Activated T-cell treated with anti-CD3 and anti-CD28 coated beads for 1 hour (primary cell): ENCODE measurements at places on chromosomes 2 and 18.

- DNase-seq: no peak
Observed at GRCh38 chr2:201852462-201852861, 46.1 kb downstream of the CDK15 start.

GRCh38 chr18:63262369-63263335 lies 56.9 kb downstream of the BCL2 start:
- DNase-seq: no peak

- no peak for DNase-seq
Observed at GRCh38 chr2:241007880-241008710, 9.7 kb downstream of the SNED1 start.

- no peak for DNase-seq
Observed at GRCh38 chr2:132740081-132740720, 70.2 kb upstream of the LYPD1 start.

DNA sequence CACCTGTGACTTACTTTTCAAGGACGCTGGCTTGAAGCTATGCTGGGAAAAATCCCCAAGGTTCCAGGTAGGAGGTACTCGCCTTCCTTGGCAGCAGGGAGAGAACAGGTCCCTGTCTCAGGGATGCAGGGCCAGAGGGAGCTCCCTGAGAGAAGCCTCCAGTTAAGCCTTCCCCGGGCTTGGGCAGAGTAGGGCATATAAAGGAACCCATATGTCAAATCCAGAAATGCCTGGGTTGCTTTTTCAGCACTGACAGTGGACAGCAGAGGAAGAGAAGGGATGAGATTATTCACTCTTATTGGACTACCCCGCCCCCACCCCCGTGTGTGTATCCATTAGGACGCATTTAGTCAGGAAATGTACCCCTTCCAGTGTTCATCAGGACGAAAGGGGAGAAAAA lies 89.3 kb upstream of the TEX51 start:
- DNase-seq: no peak

DNA sequence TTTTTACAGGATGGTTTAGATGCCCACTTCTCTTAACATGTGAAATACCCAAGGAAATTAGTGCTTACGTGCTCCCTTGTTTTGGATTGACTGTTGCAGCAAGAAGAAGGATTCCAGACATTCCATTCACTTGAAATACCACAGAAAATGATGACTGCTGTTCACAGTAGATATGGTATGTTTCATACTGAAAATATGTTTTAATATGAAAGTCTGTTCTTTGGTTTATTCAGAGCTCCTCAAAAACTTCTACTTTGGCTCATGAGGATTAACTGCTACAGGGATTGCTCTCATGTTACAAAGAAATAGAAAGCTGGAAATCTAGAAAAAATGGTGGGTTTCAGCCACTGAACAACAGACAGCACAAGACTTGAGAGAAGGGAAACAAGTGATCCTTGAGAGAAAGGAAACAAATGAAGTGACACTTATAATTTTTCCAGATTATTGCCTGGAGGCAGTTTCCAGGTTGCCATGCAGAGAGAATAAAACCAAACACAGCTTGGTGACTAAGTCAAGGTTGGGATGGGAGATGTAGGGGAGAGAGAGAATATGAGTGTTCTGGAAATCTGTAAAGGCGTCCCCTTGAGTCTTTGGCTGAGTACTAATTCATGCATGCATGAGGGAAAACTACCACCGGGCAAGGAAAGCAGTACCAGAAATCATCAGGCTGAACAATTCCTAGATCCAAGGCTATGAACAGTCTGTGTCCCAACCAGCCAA lies 348.1 kb downstream of the CLIP4 start:
- no peak for DNase-seq

DNA sequence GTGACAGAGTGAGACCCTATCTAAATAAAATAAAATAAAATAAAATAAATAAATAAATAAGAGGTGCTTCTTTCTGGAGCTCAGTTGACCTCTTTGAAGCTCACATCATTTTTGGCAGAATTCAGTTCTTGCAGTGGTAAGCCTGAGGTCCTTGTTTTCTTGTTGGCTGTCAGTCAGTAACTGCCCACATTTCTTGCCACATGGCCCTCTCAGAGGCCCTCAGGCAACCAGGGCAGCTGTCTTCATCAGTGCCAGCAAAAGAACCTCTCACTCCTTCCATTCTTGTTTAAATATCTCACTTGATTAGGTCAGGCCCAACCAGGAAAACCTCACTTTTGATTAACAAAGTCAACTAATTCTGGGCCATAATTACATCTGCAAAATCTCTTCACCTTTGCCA lies 53.2 kb downstream of the RAPGEF4 start:
- DNase-seq: no peak

DNA sequence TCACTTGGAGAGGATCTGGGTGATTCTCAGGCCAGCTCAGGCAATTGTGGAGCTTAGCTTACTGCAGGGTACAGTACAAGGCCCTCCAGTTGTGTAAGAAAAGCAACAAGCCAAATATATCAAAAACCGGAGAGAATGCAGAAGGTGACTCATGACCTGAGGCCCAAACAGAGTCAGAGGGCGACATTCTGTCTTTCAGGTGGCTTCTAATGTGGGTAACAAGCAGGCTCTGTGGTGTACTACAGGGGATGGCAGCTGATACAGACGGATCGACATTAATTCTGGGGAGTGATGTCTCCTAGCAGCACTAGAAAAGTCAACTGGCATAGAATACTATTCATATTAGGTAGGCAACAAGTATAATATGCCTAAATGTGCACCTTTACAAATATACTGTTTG lies 219.5 kb upstream of the SOX11 start:
- DNase-seq: no peak

DNA sequence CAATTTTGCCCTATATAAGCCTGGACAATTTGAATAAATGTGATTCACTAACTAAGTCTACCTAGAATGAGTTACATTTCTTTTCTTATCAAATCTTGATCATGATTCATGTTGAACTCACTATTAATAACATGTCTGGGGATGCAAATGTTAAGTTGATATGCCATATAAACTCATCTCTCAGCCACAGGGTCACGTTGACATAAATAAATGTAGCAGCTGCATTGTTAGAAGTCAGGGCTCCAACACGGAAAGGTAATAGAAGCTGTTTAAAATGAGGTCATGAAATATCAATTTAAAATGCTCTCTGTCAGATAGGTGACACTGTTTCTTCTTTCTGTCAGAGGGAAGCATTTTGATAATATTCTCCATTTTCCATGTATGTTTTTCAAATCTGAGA lies 521.9 kb downstream of the CCDC85A start:
- DNase-seq: no peak

- peak; percentile 2 for DNase-seq
Observed at GRCh38 chr18:3525870-3526420, 76.0 kb downstream of the TGIF1 start.

DNA sequence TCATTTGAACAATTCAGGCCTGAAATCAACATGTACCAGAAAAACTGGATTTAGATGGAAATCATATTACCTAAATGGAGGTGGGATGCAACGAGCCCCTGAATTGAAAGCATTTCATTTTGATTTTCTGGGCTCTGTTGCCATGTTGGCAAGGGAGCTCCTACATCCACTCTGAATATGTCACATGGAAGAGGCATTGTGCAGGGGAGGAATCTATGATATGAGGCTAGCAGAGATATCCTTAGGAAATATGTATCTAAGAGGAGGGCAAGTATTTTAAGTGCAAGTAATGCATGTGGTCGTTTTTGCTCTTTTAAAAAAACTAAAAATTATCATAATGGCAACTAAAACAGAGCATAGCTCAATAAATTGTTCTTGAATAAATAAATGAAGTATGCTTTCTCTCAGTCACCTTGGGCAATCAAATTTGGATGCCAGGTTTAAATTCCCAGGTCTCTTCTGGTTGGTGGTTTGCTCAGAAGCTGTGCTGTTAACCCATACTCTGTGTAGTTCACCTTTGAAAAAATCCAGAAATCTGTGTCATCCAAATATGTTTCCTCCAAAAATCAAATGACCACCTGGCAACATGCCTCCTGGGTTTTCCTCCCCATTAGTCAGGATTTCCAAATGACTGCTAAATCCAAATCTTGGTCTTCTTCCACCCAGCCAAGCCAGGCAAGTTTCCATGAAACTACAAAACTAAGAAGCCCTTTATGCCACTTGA lies 6.5 kb upstream of the LGALSL start:
- no peak for DNase-seq

GRCh38 chr2:227036527-227036926 lies 127.5 kb downstream of the COL4A4 start:
- DNase-seq: no peak

DNA sequence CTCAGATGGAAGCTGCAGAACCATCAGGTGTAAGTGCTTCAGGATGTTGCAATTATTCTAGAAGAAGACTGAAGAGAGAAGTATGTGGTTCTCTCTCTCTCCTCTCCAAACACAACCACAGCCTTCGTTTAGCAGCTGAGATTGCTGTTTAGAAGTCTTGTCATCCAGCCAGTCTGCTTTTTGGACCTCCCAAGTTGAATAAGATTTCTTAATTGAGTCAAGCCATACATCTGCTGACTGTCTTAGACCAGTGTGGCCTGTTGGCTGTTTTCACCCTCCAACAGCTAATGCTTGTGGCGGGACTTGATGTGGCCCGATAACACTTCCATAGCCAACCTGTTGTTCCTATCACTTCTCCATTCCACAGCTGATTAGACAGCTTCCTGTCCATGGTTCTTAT lies 91.3 kb upstream of the TMEM17 start:
- DNase-seq: no peak

DNA sequence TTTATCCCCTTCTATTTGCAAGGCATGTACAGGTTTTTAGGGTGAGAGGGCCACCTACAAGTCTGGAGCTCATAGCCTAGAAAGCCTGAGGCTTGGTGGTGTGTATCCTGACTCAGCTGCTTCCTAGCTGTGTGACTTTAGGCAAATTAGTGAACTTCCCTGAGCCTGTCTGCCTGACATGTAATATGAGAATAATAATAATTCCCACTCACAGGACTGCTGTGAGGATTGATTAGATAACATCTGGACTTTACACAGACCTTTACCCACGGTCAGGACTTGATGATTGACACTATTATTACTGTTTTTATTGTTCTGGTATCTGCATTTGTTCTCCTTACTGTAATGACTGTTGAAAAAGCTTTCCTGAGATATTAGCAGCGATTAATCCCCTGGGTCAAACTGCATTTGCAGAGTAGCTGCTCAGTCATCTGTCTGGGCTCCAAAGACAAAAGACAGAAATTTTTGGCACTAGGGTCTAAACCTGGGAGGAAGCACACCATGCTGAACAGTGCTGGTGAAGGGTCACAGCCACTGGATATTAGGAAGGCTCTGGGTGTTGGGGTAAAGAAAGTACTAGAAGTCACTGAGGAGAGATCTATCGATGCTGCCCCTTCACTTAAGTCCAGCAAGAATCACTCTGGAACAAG lies 276.5 kb upstream of the FN1 start:
- no peak for DNase-seq

DNA sequence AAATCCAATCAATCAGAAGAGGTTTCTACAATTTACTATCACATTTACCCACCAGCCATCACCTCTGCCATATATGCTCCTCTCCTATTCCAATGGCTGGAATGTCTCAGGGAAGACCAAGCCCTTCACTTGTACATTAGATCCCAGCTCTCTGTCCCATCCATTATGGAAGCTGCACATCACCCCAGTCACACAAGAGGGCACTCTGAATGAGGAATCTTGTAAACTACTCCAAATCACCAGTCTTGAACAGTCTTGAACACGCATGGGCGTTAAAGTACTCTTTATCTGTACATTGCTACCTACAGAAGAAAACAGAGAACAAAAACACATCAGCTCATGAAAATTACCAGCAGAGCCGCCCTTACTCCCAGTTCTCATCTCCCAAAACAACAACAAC lies 38.7 kb downstream of the ZC3H8 start:
- DNase-seq: no peak

DNA sequence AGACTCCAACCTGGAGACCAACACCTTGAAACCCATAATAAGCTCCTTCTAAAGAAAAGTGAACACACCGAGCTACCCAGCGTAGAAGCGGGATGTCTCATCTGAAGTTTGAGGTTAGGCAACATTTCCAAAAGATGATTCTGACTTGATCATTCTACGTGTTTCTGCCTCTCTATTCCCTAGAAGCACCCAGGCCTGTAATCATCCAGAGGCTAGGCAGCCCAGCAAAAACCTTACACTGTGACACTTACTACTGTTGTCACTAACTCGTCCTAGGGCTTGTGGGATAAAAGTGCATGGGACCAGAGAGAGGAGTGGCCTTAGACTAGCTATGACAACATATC lies 1.4 kb downstream of the ZBTB14 start:
- DNase-seq: no peak

- DNase-seq: no peak
Observed at GRCh38 chr2:18926631-18927524, 337.5 kb upstream of the NT5C1B start.

DNA sequence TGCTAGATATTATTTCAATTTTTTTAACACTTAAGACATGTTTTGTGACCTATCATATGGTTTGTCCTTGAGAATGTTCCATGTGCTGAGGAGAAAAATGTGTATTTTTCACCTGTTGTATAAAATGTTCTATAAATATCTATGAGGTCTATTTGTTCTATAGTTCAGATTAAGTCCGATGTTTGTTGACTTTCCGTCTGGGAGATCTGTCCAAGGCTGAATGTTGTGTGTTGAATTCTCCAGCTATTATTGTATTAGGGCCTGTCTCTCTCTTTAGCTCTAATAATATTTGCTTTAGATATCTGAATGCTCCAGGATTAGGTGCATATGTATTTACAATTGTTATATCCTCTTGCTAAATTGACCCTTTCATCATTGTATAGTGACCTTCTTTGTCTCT lies 144.1 kb downstream of the NYAP2 start:
- no peak for DNase-seq

GRCh38 chr18:48408111-48408726 lies 964 bp downstream of the ZBTB7C start:
- no peak for DNase-seq

- DNase-seq: no peak
Observed at GRCh38 chr2:181047829-181048228, 67.4 kb downstream of the UBE2E3 start.

- DNase-seq: no peak
Observed at GRCh38 chr18:35422237-35422636, 45.1 kb upstream of the ZNF396 start.

DNA sequence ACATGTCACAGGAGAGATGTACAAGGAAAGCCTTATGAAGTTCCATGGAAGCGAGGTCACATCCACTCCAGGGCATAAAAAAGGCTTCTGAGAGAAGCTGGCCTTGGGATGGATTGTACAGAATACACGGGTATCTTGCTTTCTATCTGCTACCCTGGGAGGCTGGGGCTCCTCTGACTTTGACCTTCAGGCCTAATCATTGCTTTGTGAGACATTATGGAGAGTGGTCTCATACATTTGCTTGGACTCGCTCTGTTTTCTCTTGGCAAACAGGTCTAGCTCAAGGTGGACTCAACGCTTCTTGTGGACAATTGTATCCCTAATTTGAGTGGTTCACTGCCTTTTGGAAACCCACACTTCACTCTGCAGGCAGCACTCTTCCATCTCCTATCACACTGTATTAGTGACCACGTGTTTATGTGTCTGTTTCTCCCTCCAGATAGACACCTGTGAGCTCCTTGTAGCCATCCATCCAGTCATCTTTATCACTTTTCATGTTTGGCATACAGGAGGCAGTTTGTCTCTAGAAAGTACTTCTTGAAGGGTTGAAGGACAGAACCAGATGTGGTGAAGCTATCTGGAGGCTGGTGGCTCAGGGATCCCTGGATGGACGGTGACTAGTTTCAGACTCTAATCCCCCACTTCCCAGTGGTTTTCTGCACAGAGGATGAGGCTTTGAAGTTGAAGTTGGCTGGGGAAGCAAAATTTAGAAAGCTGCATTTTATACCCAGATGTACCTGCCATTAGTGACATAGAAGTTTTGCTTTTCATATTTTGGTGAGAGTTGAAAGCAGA lies 267.8 kb downstream of the CYRIA start:
- no peak for DNase-seq
